Stimulated activated CD8-positive, alpha-beta memory T cell treated with anti-CD3 and anti-CD28 coated beads, Interleukin-2, amount 100 ng/mL, for 1 hour (primary cell): ENCODE measurements at places on chromosomes 7 and 10.

DNA sequence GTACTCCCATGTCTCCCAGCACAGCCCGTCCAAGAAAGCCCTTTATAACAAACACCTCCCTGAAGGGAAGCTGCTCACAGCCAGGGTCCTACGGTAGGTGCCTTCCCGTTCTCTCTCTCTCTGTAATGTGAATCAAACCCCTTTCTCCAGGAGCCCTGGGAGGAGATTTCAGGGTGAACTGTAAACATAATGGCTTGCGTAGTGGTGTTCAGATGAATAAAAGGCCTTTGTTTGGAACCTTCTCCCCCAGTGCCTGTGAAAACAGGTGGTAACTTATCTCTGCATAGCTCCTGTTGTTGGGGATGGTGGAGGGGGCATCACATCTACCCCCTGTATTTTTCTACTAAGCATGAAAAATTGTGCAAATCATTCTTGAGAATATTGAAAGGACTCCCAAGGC lies 12.4 kb downstream of the CALHM2 start:
- no peak for DNase-seq

GRCh38 chr7:7931626-7932025 lies 37.0 kb upstream of the GLCCI1 start:
- no peak for DNase-seq

DNA sequence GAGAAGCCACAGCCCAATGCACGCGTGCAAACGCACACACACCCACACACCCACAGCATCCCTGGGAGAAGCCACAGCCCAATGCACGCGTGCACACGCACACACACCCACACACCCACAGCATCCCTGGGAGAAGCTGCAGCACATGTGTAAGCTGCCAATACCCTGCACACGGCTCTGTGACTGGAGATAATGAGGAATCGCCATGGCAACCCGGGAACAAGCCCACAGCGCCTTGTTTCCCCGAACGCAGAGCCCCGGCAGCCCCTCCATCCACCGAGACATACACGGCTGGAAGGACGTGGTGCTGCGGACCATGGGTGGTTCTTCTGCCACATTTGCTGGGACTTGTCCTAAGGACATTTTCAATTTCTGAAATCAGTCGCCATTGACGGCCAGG lies 221.3 kb downstream of the PTPRN2 start:
- no peak for DNase-seq

GRCh38 chr7:1963575-1963974 lies 269.2 kb downstream of the MAD1L1 start:
- DNase-seq = no peak

GRCh38 chr7:143979998-143980397 lies 20.1 kb upstream of the OR6B1 start:
- no peak for DNase-seq

DNA sequence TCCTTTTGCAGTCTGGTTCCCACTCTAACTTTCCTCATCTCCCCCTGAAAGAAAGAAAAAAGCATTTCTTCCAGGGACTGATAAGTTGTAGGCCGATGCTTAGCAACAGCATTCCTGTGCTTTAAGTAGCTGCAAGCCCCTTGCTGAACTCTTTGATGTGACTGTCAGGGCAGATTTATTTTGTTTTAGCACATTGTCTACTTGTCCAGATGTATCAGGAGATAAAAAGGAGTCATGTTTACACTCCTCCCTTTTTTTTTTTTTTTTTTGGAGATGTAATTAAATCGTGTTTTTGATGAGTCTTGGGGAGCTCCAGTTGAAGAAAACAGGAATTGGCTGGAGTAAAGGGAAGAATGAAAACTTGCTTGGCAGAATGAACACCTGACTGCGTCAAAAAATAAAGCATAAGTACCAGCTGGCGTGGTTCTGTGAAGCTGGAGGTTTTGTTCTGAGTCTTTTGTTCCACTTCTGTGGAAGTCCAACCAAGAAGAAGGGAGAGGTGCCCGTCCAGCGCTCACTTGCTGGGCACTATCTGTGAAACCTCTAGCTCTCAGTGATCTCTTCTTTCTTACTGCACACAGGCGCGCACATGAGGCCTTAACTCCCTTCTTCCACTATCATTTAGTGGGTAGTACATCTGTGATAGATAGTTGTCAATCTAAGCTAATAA lies 871.7 kb downstream of the LRMDA start:
- no peak for DNase-seq

DNA sequence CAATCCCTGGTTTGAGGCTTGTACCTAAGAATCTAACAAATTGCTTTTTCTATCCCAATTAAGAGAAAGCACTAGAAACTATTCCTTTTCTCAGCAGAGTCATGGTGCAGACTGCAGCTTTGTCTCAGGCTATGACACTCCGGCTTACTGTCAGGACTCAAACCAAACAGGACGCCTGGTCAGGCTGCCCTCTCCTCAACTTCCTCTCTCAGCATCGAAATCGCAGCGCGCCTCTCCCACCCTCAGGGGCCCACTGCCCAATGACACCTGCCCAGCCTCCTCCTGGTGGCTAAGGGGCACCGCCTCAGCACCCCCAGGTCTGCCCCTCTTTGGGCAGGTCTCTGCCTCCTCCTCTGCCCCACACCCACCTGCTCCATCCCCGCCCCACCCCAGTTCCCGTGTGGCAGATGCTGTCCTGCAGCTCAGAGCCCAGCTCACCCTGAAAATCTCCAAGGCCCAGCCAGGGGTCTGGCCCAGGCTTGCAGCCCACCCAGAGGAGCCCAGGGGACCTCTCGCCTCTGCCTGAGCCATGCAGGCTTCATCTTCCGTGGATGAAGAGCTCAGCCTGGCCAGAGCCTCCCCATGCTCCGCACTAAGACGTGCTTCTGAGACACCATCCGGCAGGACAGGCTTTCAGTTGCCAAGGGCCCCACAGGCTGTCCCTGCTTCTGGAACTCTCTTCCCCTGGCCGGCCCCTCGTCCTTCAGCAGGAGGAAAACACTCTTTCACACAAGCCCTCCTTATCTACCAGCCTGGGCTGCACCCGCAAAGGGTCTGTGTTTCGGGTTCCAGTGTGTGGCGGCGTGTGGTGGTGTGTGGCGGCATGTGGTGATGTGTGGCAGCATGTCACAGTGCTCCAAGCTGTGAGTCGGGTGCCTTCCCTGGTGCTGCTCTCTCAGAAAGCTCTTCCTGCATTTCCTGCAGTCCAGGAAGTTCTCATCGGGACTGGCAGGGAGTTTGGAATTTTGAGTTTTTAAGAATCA lies 16.4 kb upstream of the PTPRN2 start:
- DNase-seq = no peak

GRCh38 chr10:501596-501995 lies 187.9 kb downstream of the DIP2C start:
- no peak for DNase-seq

DNA sequence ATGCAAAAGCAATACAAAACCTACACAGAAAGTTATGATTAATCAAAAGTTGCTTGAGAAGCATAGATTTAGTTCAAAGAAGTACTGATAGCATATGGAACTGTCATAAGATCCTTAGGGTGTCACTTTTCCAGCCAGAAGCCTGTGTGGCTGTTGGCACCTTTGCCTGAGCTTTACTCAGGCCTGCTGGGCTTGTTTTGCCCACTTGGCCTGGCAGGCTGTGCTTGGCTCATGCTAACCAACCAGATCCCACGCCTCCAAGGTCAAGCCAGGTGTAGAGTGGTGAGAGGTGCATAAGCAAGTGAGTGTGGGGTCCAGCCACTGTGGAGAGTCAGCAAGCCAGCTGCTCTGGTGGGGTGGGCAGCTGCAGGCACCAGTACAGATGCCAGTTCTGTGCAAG lies 12.0 kb upstream of the LIPA start:
- no peak for DNase-seq

DNA sequence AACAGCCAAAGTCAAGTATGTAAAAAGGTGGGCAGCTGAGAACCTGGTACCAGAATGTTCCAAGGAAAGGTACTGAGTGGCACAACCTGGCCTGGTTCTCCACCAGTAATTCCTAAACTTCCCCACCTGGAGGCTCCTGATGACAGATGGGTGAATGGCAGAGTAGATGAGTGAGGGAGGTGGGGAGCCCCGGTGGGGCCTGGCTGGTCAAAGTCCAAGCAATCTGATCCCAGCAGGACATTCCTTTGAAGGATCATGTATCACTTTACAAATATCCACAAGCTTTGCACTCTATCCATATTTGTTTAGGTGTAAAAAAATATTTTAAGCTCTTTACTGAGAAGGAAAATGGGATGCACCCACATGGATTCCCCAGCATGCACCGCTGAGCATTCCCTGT lies 250.2 kb downstream of the DPP6 start:
- no peak for DNase-seq

DNA sequence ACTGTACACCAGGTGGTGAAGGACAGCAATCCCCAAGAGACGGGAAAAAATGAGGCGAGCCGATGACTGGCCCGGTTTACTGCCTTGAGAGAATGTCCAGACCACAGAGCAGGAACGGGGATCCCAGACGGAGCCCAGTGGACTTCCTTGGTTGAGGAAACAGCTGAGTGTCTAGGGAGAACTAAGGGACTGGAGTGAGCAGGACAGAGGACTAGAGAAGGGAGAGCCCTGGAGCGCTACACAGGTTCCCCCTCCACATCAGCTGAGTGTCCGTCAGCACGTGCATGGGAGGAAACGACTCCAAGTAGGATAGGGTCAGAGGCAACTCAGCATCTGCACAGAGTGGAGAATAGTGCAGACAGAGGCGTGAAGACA lies 7.1 kb upstream of the WDR86 start:
- no peak for DNase-seq

GRCh38 chr7:95097291-95097690 lies 189.9 kb downstream of the PPP1R9A start:
- no peak for DNase-seq

DNA sequence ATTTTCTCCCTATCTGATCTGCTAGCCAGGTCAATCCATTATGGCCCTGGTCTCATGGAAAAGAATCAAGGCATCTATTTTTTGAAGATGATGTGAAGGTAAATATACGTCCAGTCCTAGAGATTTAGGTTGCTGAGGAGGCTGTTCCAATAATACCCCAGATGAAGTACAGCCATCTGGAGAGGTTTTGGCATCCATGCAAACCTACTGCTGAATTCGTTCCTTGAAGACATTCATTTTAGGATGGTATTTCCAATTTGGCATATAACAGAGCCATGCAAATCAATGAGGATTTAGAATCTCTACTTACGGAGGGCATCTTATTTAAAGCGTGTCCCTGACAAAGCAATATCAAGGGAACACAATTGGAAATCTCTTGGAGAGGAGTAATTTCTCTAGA lies 465.5 kb downstream of the KCNMA1 start:
- no peak for DNase-seq

GRCh38 chr7:45087301-45088145 lies 1.2 kb downstream of the NACAD start:
- no peak for DNase-seq

DNA sequence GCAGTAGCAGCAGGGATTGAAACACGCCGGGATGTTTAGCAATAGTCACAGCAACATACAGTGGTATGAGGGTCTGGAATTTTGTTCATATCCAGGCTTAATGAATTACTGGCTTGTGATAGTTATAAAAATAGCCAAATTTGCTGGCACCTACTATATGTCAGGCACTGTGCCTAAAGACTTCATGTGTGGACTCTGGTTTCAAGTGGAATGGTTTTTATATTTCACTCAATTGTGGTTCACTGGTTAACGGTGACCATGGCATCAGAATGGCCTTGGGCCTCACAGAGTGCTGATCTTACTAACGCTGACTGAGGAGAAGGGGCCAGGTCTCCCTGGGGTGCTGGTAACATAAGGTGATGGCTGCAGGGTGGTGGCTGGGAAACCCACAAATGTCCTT lies 55.7 kb downstream of the CELF2 start:
- DNase-seq = no peak

DNA sequence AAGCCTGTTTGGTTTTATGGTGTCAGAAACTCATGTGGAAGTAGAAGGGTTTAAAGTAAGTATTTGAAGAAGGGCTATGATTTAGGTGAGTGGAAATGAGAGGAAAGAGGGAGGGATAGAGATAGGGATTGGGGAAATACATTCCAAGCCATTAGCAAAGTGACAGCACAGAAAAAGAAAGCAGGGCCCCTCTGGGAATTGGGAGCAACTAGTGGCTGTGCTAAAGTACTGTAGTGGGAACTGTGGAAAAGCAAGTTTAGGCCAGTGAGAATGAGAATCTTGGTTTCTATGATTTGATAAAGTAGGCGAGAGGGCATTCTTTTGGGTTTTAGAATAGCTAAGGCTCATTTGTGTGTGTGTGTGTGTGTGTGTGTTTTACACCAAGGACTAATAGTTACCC lies 5.0 kb downstream of the PRKG1 start:
- no peak for DNase-seq

- no peak for DNase-seq
Observed at GRCh38 chr7:11104578-11104977, 130.9 kb downstream of the PHF14 start.

GRCh38 chr10:124153023-124153826 lies 59.8 kb upstream of the CHST15 start:
- DNase-seq = no peak

DNA sequence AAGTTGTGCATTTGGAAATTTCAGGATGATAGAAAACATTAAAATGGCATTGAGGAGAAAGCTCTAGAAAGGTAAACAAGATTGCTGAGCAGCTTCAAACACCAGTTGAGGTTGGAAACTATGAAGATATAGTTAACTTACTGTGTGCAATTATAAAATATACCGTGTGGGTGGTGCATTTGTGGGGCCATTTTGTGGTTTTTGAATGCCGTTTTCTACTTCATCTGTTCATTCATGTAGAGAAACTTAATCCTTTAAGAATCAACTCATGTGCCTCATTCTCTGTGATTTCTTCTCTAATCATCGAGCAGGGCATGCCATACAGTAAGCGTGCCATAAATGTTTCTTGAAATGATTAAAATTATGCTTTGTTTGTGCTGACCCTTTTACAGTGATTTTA lies 232.8 kb upstream of the TEX47 start:
- DNase-seq = no peak

DNA sequence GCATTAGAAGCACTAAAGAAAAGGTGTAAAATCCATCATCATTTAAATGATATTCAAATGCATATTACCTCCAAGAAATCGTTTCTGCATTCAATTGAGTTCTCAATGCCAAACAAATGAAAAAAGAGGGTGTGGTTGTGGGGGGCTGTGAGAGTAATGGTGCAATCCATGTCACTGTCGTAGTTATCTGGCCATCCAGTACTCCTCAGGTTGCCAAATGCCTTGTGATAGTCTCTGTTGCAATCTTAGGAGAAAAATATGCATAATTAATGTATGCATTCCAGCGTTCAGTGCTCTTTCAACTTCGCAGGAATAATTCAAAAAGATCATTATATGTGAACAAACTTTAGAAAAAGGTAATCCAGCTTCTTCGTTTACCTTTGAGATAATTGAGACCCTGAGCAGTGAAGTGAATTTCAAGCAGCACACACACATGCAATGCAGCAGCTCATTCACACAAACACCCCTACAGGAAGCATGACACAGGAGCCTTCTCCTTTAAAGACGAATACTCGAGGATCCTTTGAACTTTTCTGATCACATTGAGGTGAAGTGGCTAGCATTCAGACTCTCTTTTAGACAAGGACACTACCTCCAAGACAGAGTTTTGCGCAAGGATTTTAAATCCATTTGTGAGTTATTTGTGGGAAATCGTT lies 73.4 kb downstream of the OR13A1 start:
- no peak for DNase-seq

- DNase-seq = no peak
Observed at GRCh38 chr10:86775056-86775869, 18.8 kb downstream of the BMPR1A start.
